ENCODE measurements at places on chromosomes 13 and 19.

- DNase-seq: no peak
Observed at GRCh38 chr19:14061751-14062557, at the start of gene PALM3. Gene PALM3, minus strand, starts transcription at chr19:14062076. Its CDS starts 96 bp downstream, at chr19:14061980.

DNA sequence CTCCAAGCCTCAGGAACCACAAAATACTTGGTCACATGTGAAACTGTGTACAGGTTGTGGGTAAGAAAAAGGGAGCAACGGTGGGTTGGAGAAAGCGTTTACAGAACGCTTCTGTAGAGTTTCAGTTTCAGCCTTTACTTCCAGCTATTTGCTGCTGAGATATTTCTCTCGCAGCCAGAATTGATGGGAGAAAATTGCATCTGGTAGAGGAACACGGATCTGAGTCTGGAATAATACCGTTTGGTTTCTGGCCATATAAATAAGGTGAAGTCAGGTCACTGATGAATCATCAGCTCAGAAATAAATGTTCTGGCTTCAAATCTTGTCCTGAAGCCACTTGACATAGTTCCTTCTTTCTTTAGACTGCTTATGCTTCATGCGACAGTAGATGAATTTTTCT, 20.3 kb upstream of the RFC3 start:
- no peak for DNase-seq

DNA sequence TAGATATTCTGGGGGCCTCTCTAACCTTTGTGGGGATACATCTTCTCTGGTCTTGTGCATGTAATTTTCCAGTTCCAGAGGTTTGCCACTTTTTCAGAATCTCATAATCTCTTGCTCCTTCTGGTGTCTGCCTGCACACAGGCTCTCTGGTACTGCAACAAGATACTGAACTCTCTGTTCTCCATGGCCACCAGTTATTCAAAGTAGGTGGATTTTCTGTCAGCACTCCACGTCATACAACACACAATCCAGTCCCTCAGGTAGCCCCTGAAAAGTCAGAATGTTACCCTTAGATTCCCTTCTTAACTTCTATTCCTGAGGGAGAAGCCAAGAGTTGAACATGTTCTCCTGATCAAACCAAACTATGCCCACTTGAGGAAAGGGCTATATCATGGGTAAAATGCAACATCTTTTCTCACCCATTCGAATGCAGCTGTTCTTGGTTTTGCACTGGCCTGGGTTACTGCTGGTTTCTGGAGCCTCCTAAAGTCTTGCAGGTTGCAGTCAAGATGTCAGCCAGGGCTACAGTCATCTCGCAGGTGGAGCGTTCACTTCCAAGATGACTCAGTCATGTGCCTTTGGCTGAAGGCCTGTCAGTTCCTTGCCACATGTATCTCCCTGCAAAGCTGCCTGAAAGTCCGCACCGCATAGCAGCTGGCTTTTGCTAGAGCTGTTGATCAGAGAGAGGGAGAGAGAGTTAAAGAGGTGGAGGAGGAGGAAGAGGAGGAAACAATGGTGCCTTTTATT, 57.7 kb upstream of the TUBA3C start:
- DNase-seq: no peak

GRCh38 chr19:51220996-51221395, 3.9 kb upstream of the CD33 start:
- no peak for DNase-seq

DNA sequence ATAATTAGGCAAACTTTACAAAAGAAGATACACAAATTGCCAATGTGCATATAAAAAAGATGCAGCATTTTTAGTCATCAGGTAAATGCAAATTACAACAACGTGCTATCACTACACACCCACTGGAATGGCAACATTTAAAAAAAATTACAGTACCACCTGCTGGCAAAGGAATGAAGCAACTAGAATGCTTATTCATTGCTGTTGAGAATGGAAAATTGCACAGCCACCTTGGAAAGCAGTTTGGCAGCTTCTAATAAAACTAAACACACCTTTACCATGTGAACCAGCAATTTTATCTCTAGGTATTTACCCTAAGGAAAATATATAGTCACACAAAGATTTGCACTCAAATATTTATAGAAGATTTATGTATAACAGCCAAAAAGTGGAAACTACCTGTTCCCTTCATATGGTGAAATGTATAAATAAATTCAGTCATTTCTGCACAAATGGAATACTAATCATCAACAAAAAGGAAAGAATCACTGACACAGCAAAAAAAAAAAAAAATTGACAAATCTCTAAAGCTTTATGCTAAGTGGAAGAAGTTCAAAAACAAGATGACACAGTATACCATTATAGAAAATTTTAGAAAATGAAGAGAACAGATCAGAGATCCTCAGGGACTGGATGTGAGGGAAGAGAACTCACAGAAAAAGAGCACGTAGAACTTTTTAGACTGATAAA, 30.3 kb downstream of the OXGR1 start:
- no peak for DNase-seq
